ENCODE measurements at places on chromosomes 16 and 17.

GRCh38 chr16:56793492-56793891 lies 63.6 kb downstream of the NUP93 start:
- no peak for DNase-seq

DNA sequence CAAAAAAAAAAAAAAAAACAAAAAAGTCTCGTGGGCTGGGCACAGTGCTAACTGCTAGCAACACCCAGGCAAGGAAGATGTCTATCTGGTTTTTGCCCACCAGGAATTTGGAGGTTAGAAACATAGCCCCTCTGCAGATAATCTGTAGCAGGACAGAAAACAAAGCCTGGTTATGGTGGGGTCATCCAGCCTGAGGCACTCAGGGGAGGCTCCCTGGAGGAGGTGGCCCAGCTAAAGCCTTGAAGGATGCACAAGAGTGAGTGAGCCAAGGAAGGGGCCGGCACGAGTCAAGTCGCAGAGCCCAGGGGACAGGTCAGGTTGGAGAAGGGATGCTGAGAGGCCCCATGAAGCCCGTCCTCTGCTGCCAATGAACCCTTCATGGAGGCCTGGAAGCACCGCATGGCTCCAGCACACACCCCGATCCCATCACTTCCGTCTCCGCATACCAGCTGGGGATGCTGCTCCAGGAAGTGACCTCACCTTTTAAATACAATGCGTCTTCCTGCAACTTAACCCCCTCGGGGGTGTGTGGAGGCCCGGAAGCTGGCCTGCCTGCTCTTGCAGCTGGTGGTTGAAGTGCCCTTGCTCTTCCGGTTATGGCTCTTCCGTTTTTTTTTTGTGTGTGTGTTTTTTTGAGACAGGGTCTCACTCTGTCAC lies 86.5 kb downstream of the ENGASE start:
- no peak for DNase-seq

DNA sequence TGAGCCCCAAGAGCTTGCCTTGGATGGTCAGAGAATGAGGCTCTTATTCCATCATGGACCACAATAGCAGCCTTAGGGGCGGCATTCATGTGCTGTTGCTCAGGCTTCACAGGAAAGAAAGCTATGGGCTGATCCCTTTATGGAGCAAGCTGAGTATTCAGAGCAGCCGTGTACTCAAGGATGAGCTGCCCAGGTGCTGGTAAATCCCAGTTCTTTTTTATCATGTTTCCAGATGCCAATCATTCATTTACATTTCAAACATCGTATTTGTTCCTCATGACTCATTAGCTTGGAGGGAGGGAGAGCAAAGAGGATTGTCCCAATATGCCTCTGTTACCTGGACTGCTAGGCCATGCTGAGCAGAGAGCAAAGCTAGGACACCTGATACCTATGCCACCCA lies 475.7 kb downstream of the SHISA9 start:
- DNase-seq = no peak

DNA sequence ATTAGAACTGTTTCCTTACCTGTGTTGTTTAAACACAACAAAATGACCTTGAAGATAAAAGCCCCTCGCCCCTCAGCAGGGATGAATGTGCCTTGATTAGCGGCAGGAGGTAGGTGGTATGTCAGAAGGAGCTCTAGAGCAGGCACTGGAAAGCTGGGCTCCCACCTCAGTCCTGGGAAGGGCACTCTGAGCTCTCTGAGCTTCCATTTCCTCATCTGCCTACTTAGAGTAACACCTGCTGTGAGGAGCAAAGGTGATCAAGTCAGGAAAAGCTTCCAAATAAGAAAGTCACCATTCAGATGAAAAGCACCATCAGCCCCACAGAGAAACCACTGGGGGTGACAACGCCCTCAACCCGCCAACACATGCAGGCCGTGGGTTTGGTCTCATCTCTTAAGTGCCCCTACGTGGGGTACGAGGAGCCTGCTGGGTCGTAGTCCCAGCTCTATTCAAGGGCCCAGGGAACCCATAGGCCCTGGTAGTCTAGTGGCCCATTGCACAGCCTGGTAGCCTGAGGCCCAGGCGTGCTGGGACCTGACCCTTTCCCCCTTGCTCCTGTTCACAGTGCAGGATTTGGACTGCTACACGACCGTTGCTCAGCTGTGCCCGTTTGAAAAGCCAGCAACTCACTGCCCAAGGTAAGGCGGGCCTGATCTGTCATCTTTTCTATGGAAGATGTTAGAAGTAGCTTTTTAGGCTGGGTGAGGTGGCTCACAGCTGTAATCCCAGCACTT lies 57.3 kb downstream of the CRISPLD2 start:
- no peak for DNase-seq

DNA sequence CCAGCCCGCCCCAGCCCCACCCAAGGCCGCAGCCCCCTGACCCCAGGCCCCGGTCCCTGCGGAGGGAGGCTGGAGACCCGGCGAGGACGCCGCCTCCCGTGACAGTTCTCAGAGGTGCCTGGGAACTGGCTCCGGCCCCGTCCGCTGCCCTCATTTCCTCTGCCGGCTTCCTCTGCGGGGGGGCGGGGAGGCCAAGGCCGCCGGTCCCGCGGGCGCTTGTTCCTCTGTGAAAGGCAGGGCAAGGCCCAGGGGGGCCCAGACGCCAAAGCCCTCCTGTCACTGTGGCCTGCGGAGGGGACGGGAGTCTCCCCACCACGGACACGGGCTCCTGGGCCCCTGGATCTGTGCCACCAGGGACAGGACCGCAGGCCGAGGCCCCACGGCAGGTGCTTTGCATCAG lies 5.0 kb upstream of the PVALEF start:
- no peak for DNase-seq

Measured in activated CD8-positive, alpha-beta memory T cell treated with anti-CD3 and anti-CD28 coated beads for 4 hours (primary cell).